ENCODE measurements at places on chromosomes 6 and 20. TPM values are rescaled to one million over a fixed set of nuclear protein-coding genes. Genes with fewer than 3 reads are reported as not detected.

DNA sequence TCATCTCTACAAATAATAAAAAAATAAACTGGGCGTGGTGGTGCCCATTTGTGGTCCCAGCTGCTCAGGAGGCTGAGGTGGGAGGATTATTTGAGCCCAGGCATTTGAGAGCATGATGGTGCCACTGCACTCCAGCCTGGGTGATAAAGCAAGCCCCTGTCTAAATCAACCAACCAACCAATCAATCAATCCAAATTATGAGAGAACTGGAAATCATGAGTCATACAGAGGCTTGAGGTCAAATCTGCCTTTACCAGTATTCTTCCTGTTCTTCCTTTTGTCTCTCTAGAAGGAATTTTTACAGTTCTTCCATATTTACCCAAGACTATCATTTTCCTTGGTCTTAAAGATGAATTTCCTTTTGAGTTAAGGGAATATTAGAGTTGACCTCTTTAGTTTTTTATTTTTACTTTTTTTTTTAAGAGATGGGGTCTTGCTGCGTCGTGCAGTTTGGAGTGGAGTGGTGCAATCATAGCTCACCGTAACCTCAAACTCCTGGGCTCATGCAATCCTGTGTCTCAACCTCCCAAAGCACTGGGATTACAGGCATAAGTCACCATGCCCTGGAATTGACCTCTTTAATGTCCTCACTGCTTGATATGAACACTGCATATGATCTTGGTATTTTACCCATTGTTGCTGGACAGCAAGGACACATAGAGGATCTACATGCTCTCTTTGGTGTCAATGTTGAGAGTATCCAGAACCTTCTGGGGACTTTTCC lies 44.1 kb upstream of the TXNDC5 start:
- H3K4me1 ChIP-seq = no peaks in the 10 kb centered on the region
- DNase-seq = no peak
- no peak overlapping the region for H3K4me3 ChIP-seq
- no peaks in the 10 kb centered on the region for H3K36me3 ChIP-seq
- H3K27ac ChIP-seq = no peak overlapping the region

- peaks cover 12% of the 10 kb centered on the region for H3K4me1 ChIP-seq
- H3K4me3 ChIP-seq = no peak overlapping the region
- H3K27me3 ChIP-seq = no peaks in the 10 kb centered on the region
Measured at GRCh38 chr6:4972438-4972837, 31.4 kb downstream of the RPP40 start.

DNA sequence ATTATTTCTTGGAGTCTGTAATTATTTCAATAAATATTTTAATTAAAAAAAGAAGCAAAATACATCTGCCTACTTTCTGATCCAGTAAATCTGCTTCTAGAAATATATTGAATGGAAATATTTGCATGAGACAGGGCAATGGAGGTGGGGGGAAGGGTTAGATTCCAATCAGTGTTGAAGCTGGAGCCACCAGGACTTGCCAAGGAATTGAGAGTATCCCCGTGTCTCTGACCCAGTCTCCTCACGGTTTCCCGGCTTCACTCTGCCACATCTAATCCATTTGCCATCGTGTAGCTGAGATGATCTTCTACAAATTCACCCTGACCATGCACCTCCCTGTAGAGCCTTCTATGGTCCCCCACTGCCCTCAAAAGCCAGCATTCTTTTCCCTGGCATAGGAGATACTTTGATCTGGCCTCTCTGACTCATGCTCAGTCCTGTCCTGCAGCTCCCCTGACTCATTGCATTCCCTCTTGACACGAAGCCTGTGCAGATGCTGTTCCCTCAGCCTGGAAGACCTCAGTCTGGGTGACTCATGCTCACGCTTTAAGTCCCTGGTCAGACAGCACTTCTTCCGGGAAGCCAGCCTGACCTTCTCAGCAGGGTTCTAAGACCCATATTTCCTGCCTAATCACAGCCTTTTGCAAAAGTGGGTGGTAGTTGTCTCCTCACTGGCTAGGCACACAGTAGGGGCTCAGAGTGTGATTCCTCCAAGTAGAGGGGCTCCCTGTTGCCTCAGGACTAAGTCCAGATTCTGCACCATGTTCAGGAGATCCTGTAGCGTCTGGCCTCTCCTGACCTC lies 23.0 kb upstream of the FKBP1A start:
- H3K4me1 ChIP-seq = no peaks in the 10 kb centered on the region
- no peak for DNase-seq
- H3K27ac ChIP-seq = no peak overlapping the region
- H3K36me3 ChIP-seq = no peaks in the 10 kb centered on the region
- H3K27me3 ChIP-seq = no peaks in the 10 kb centered on the region

GRCh38 chr20:32034581-32035425 lies 17.2 kb upstream of the HCK start:
- no peak overlapping the region for H3K27ac ChIP-seq
- DNase-seq = no peak
- H3K4me1 ChIP-seq = peaks cover 10% of the 10 kb centered on the region
- no peaks in the 10 kb centered on the region for H3K36me3 ChIP-seq
- H3K4me3 ChIP-seq = no peak overlapping the region

DNA sequence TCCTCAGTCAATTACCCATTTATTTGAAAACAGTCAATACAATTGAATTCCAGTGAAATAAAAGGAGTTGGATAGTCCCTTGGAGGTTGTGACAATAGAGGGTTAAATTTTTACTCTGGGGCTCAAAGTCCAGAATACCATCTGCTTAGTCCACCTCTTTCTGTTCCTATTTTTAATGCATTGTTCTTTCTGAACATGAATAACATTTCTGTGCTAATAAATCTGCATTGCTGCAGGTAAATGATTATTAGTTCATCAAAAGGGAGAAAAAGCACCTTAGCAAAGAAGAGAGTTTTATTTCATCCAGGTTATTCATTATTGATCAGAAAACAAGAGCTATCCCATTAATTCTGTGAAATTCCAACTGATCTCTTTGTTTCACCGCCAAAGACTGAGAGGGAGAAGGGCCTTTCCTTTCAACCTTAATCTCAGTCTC lies 166.1 kb upstream of the OLIG3 start:
- no peak for DNase-seq
- H3K4me3 ChIP-seq = no peak overlapping the region
- H3K27ac ChIP-seq = no peak overlapping the region
- H3K36me3 ChIP-seq = no peaks in the 10 kb centered on the region
- no peaks in the 10 kb centered on the region for H3K27me3 ChIP-seq
- peaks cover 6% of the 10 kb centered on the region for H3K4me1 ChIP-seq

DNA sequence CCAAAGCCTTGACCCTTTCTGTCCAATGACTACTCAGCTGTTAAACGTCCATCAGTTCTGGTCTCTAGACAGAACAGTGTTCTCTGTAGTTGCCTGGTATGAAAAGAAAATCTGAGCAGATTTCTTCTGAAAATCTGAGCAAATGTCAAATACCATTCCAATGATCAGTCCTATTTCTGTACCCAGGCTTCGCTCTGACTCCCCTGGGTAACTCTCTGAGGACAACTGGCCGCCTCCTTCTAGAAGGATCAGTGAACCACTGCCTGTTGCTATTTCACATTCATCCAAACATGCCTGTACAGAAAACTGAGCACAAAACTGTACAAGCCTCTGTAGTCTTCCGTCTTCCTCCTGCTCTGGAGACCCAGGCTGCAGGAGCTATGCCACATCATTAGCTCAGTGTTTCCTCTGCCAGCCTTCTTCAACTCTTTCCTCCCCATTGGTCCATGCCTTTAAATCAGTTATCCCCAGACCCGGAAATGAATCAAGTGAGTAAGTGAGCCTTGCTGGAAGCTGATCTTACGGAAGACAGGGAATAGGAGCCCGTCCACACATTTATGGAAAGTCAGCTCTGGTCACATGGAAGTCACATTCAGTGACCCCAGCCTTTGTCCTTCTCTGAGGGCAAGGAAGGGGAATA lies 63.3 kb downstream of the DAAM2 start:
- no peak for DNase-seq
- no peaks in the 10 kb centered on the region for H3K27me3 ChIP-seq
- H3K4me1 ChIP-seq = peaks cover 15% of the 10 kb centered on the region
- H3K36me3 ChIP-seq = no peaks in the 10 kb centered on the region
- H3K27ac ChIP-seq = no peak overlapping the region

- H3K4me3 ChIP-seq = no peak overlapping the region
- no peak for DNase-seq
- no peak overlapping the region for H3K27ac ChIP-seq
- H3K4me1 ChIP-seq = peaks cover 6% of the 10 kb centered on the region
- H3K36me3 ChIP-seq = peaks cover 63% of the 10 kb centered on the region
Measured at GRCh38 chr6:42968126-42968701, 7.7 kb downstream of the GNMT start.

Gene NRSN1
- total RNA-seq = not detected

Gene TXLNB
- total RNA-seq = 143 TPM
